Regular cardiac myocyte (primary cell): ENCODE measurements at places on chromosomes 4 and X. TPM values are rescaled to one million over a fixed set of nuclear protein-coding genes. Genes with fewer than 3 reads are reported as not detected.

The F8A2 gene
- total RNA-seq = not detected in 2 replicates

The XAGE1B gene
- not detected in 2 replicates for total RNA-seq

The XPNPEP2 gene
- under 0.01 TPM in 1 of 2 replicates, not detected in the other for total RNA-seq

The REPS2 gene
- 0.38 and 0.85 TPM in 2 replicates for total RNA-seq

The FMR1NB gene
- not detected in 2 replicates for total RNA-seq

The SRPX2 gene
- total RNA-seq = 57.9 and 171 TPM in 2 replicates

The SLC2A9 gene
- total RNA-seq = 2.1 and 3.4 TPM in 2 replicates

The RRH gene
- total RNA-seq = not detected in 2 replicates

The FGF13 gene
- total RNA-seq = under 0.01 TPM in 1 of 2 replicates, not detected in the other

The EIF2S3 gene
- 333 and 373 TPM in 2 replicates for total RNA-seq

The RENBP gene
- total RNA-seq = 2.3 and 13.2 TPM in 2 replicates

The SAT1 gene
- 78.6 and 218 TPM in 2 replicates for total RNA-seq

The MEPE gene
- not detected in 2 replicates for total RNA-seq

The IL15 gene
- 3.3 and 5.9 TPM in 2 replicates for total RNA-seq

The GAGE12H gene
- not detected in 2 replicates for total RNA-seq

The TLR6 gene
- total RNA-seq = 2.3 and 2.5 TPM in 2 replicates

The KCNE5 gene
- 0.38 and 0.56 TPM in 2 replicates for total RNA-seq

The GPRASP3 gene
- total RNA-seq = 5.0 and 5.9 TPM in 2 replicates

The CCKAR gene
- total RNA-seq = under 0.01 TPM in 1 of 2 replicates, not detected in the other

The IL2 gene
- not detected in 2 replicates for total RNA-seq

The TMEM47 gene
- 53.3 and 101 TPM in 2 replicates for total RNA-seq

The TLR7 gene
- total RNA-seq = not detected in 2 replicates

The SSX4 gene
- total RNA-seq = not detected in 2 replicates

The IQCM gene
- total RNA-seq = not detected in 2 replicates

The UGT2A1 gene
- total RNA-seq = not detected in 2 replicates

The PCDH11X gene
- under 0.01 TPM in 1 of 2 replicates, not detected in the other for total RNA-seq

The TNIP2 gene
- 48.2 and 62.9 TPM in 2 replicates for total RNA-seq

The TCEAL3 gene
- 14.9 and 19.9 TPM in 2 replicates for total RNA-seq

The CCSER1 gene
- total RNA-seq = under 0.01 TPM in 1 of 2 replicates, not detected in the other

The USP17L18 gene
- not detected in 2 replicates for total RNA-seq

The TMEM131L gene
- 9.8 and 10.4 TPM in 2 replicates for total RNA-seq

The NOX1 gene
- total RNA-seq = not detected in 2 replicates

The ATP2B3 gene
- not detected in 2 replicates for total RNA-seq

The RBM47 gene
- total RNA-seq = 0.58 and 2.0 TPM in 2 replicates

The GALNTL6 gene
- under 0.01 TPM in 2 replicates for total RNA-seq

The CASK gene
- total RNA-seq = 57.9 and 75.5 TPM in 2 replicates

The CFAP99 gene
- total RNA-seq = not detected in 2 replicates

The CT45A5 gene
- not detected in 2 replicates for total RNA-seq

The SLC49A3 gene
- 2.5 and 5.1 TPM in 2 replicates for total RNA-seq

The CXorf49 gene
- total RNA-seq = not detected in 2 replicates

The F8A1 gene
- total RNA-seq = 0.19 and 0.56 TPM in 2 replicates

The NAP1L2 gene
- total RNA-seq = 2.3 and 2.8 TPM in 2 replicates

The UNC5C gene
- total RNA-seq = 4.4 and 4.8 TPM in 2 replicates

The HTT-AS gene
- total RNA-seq = not detected in 2 replicates

The NAP1L3 gene
- total RNA-seq = 6.5 and 7.9 TPM in 2 replicates

The SPANXA2 gene
- total RNA-seq = not detected in 2 replicates

The CXCL3 gene
- 5.4 and 10.7 TPM in 2 replicates for total RNA-seq

The UGT2B28 gene
- total RNA-seq = not detected in 2 replicates

The RASGEF1B gene
- 1.2 and 1.4 TPM in 2 replicates for total RNA-seq

The RS1 gene
- not detected in 2 replicates for total RNA-seq

The SATL1 gene
- not detected in 2 replicates for total RNA-seq

The PDS5A gene
- total RNA-seq = 56.0 and 60.0 TPM in 2 replicates

The USP51 gene
- total RNA-seq = 1.1 and 1.2 TPM in 2 replicates

The DGAT2L6 gene
- not detected in 2 replicates for total RNA-seq

The GPC3 gene
- 0.19 and 12.4 TPM in 2 replicates for total RNA-seq

The PCDH18 gene
- total RNA-seq = 47.0 and 67.9 TPM in 2 replicates

The MAP7D2 gene
- total RNA-seq = 0.38 and 0.56 TPM in 2 replicates

The GAB3 gene
- 7.3 and 20.0 TPM in 2 replicates for total RNA-seq

The TRIML2 gene
- 0.19 and 0.28 TPM in 2 replicates for total RNA-seq

The SEC24B gene
- total RNA-seq = 10.4 and 10.5 TPM in 2 replicates
